ENCODE measurements at places on chromosomes 1 and 21.

DNA sequence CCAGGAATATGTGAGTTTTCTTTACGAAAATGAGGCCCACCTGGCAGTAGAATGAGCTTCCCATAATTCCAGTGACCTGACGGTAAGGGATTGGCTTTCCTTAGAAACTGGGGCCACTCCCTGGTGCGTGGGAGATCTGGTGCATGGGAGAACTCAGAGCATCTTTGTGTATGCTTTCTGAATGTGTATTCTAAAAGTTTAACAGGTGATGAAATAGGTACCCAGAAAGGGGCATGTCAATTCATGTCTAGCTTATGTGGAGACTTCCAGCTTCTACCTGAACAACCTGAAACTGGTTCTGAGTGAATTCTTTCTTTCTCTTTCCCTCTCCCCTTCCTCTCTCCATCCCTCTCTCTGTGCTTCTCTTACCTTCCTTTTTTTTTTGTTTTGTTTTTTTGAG, 15.2 kb upstream of the FCRLA start:
- DNase-seq: no peak

DNA sequence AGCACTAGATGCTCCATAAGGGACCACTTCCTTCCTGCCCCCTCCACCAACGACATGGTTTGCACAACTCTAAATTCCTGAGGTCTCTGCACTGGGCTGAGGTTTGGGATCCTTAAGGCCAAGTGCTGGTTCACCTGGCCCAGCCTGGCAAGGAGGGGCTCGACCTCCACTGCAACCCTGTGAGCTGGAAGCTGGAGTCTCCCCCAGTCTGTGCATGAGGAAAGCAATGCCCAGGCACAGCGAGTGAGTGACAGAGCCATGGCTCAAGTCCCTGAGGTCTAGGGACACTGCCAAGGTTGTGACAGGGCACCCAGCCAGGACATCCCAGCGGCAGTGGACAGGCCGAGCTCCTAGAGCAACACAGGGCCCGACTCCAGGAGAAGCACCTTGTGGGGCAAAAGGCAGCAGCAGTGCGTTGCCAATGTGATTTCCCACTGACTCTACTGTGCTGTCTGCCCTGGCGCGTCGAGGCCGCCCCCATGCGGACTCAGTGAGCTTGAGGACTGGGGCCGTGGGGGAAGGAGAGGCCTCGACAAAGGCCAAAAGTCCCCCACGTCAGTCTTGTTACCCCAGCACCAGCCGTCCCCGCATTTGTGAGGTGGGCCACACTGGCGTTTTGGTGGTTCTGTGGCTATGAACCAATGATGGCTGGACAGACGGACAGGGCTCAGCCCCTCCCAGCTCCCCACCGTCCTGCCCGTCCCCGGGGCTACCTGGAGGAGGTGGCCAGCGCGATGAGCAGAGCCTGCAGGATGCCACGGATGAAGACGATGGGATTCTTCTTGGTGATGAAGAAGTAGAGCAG, 30.0 kb downstream of the PODN start:
- DNase-seq: no peak

DNA sequence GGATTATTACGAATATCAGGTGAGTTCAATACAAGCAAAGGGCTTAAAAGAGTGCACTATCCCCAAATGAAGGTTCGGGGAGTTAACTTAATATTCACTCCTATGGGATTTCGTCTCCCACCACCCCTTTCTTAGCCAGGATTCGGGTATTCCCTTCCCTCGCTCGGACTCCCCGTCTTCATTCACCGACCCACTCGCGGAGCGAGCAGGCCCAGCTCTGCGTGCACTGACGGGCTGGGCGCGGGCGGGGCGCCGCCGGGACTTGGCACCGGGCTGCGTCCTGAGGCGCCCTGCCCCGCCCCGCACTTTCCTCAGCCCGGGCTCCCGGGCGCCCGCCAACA, 7.7 kb upstream of the MPZL1 start:
- peak; percentile 92 for DNase-seq

DNA sequence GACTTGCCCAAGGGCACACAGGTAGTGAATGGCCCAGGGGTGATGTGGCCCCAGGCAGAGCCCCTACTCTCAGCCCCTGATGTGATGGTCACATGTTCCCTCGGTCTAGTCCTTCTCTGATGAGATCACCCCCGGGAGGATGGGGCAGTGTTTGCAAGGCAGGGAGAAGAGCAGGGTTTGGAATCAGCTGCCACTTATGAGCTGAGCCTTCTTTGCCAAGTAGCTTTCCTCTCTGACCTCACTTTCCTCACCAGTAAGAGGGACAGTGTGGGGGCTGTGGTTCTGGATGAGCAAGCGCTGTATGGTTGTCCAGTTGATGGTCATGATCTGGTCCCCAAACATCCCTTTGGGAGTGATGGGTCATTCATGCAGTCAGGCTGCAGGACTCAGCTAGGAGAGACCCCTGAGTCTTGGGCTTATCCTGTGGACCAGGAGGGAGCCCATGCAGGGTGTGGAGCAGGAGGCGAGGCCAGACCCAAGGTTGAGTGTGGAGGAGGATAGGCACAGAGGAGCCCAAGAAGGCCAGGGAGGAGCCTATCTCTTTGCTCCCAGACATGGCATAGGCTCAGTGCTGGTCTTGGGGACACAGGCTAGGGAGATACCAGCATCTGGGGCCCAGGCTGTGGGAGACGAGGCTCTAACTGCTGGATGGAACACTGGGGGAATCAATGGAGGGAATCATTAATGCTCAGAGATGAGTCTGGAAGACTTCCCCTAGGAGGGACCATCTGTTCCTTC, 15.9 kb upstream of the PEAR1 start:
- no peak for DNase-seq

GRCh38 chr1:154791292-154792166, 78.6 kb downstream of the KCNN3 start:
- peak; percentile 86 for DNase-seq

DNA sequence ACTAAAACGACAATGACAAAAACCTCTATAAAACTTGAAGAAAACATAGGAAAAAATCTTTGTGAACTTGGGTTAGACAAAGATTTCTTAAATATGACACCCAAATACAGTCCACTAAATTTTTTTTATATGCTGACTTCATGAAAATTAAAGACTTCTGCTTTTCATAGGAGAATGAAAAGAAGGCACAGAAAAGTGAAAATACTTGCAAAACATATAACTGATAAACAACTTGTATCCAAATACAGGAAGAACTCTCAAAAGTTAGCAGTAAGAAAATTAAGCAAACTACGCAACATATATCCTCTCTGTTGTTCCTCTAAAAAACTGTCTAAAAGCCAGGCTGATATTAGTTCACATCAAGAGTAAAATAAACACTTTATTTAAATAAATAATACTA, 53.6 kb downstream of the KIFAP3 start:
- DNase-seq: no peak

DNA sequence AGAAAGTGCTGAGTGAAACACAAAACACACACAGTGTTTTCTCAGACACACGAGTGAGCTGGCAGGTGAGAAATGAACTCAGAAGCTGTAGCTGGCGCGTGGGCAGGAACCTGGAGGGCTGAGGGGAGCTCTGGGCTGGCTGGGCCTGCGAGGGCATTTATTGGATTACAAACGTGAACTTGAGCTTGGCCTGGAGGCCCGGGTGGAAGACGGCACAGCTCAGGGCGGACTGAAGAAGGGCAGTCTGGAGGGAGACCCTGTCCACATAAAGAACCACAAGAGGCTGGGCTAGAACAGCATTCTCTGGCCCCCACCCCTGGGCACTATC, 52.1 kb upstream of the ADARB1 start:
- DNase-seq: peak; percentile 56

GRCh38 chr1:15151871-15152270, 1.7 kb upstream of the TMEM51 start:
- DNase-seq: no peak

GRCh38 chr21:40950970-40951369, 104.0 kb upstream of the DSCAM start:
- DNase-seq: no peak

GRCh38 chr1:68205794-68206358, 26.4 kb downstream of the WLS start:
- DNase-seq: no peak

GRCh38 chr21:18522181-18522972, 118.8 kb upstream of the TMPRSS15 start:
- DNase-seq: no peak

GRCh38 chr1:180811886-180812285, 100.8 kb upstream of the KIAA1614 start:
- no peak for DNase-seq

GRCh38 chr21:41764558-41765419, 2.1 kb downstream of the RIPK4 start:
- DNase-seq: no peak

- no peak for DNase-seq
These were observed 25.4 kb downstream of the UROD start for GRCh38 chr1:45037456-45037855.

DNA sequence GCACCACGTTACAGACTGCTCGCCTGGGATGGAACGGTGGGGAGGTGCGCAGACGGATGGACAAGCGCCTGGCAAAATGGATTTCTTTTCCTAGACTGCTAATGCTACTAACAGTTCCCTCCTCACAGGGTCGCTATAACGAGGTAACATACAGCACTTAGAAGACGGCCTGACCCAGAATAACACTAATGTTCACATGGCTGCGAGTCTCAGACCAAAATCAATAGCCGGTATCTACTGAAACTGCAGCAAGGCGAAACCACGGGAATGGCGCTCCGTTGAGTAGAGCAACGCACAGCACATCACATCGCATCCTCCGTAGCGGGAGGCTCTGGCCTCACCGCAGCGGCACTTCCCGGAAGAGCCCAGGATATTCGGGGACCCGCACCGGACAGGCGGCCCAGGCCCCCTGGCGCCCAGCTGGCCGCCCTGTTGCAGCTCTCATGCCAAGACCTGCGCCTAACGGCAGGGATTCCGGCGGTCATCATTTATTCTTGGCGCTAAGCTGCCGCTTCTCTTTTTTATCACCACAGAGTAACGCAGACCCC, 46.6 kb downstream of the VPS26C start:
- peak; percentile 76 for DNase-seq

GRCh38 chr1:227043755-227044154, 103.7 kb downstream of the COQ8A start:
- DNase-seq: no peak

GRCh38 chr1:149942207-149942606, 5.5 kb upstream of the MTMR11 start:
- DNase-seq: no peak

- DNase-seq: no peak
These were observed 18.9 kb downstream of the CR1 start for GRCh38 chr1:207514890-207515289.

DNA sequence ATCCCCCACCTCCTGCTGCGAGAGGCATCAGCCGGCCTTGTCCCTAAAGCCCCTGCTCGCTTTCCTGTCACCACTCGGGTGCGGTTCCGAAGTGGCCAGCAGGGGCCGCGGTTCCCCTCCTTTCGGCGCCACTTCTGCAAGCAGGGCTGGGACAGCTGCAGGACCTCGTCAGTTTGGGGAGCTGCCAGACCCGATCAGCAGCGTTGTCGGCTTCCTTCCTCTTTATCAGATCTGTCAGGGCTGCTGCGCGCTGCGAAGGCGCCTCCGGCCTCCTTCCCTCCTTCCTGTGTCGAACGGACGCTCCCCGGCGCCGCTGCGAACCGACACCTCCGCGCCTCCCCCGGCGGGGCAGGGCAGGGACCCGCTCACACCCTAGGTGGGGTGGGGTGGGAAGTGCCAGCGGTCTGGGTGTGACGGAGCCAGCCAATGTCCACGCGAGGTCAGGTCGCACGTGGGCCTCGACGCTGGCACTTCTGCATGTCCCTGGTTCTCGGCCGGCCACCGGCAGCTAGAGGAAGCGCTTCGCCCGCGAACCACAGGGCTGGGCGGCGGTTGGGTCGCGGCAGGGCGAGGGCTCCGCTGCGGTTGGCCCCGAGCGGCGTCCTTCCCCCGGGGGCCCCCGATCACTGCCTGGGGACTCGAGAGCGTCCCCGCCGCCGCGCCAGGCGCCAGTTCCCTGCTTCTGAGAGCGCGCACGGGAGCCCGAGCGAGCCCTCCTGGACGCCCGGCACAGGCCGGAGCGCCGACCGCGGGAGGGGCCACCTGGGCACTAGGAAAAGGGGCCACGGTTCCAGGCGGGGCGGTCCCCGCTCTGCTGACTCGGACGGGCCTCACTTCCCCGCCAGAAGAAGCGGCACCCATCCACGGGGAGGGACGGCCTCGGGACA, 81.8 kb downstream of the RUNX3 start:
- DNase-seq: peak; percentile 95

- DNase-seq: no peak
These were observed 114.1 kb downstream of the VPS13D start for GRCh38 chr1:12343823-12344487.

- DNase-seq: no peak
These were observed 19.0 kb upstream of the VCAM1 start for GRCh38 chr1:100700586-100700985.

DNA sequence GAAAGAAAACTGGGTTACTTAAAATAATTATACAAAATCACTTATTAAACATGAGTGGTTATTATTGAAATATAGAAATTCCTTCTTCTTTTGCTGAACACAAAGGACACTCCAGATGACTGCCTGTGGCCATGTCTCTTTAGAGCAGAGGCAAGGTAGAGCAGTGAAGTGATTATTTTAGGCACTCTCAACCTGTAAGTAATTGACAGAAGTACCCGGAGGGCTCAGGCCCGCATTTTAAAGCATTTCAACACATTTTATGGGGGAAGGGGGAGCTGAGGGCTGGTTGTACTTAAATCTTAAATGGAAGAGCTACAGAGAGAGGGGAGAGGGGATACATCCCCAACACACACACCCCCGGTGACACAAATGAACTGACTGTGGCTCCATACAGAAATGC, 10.2 kb downstream of the OSCP1 start:
- no peak for DNase-seq

DNA sequence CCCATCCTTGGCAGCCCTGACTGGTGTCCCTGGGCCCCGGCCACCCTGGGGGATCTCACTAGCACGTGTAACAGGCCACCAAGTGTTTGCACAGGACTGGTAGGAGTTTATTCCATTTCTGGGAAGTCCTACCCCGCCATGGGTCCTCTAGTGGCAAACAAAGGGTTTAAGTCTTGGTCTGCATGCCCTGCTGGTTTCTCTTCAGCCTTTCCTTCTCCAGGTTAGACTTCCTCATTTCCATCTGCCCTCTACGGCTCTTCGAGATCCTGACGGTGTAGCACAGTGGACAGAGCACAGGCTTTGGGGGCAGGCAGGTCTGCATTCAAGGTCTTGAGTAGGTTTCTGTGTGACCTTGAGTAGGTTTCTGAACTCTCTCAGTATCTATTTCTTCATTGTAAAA, 2.8 kb downstream of the AGTRAP start:
- DNase-seq: no peak

DNA sequence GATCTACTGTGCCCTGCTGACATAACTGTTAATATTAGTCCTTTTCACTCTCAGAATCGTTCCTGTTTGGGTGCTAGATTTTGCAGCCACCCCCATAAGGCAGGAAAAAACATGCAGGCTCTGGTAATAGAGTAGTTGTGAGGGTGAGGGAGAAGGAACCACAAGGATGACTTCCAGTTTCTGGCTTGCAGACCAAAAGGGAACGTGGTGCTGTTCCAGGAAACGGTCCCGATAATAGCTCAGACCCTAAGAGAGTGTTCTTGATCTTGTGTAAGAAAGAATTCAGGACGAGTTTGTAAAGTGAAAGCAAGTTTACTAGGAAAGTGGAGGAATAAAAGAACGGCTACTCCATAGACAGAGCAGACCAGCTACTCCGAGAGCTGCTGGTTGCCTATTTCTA, 50.7 kb upstream of the RHOU start:
- no peak for DNase-seq
